ENCODE measurements at places on chromosomes 12 and 14.

GRCh38 chr14:23727566-23728335 lies 91.6 kb downstream of the DHRS2 start:
- DNase-seq = no peak

DNA sequence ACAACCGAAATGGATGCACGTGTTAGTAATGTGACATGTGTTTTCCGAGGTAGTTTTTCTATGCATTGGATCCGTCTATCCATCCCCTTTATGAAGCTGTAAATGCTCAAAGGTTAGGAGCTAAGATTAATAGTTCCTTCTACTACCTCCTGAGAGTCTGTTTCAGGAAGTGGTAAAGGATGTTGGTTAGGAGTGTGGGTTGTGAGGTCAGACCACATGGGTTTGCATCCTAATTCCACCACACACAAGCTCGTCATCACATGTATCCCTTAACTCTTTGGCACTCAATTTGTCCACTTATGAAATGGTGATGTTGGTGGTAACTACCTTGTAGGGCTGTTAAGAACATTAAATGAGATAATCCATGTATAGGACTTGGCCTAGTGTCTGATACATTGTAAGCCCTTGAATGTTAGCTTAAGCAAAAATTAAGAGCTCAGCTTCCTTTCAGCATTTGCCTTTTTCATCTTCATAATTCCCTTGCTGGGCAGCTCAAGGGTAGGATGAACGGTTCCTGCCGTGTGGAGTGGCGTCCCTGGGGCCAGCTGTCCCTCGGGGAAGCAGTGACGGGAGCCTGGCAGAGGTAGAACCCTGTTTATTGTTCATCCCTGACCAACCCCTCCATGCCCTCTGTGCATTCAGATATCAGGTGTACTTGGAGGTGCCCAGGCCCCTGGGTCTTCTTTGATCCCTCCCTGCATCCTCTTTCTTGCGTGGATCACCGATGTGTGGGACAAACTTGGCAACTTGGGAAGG lies 52.3 kb downstream of the TSPAN9 start:
- peak; percentile 10 for DNase-seq

DNA sequence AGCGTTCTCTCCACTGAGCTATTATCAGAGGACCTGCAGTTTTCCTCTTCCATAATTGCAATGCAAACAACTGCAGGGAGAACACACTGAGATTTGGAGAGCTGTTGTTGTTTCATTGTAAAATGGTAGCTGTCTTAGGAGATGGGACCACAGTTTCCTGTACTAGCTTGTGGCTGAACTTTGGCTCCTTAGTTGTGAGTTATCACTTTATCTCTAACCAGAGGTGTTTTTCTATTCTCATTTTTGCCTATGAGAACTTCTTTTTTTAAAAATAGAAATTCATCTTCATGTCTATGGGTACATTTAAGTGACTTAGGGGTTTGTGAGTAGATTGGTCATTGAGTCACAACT lies 216.5 kb downstream of the SLC38A4 start:
- no peak for DNase-seq

DNA sequence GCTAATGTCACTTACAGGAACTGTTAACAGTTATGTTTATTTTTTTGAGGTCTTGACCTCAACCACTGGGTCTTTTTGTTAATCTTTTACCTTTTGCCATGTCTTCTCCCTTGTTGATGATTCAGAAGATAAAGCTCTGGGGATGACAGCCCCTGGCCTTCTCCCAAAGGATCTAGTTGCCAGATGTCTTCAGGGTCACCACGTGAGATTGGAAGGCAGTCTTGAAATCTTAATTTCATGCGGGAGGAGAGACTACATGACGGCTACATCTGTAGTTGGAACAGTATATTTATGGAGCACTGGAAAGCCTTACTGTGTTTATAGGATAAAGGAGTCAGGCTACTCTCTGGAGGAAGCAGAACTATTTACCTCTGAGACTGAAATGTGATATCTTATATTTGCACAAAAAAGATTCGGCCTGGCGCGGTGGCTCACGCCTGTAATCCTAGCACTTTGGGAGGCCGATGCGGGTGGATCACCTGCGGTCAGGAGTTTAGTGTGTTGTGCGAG lies 5.6 kb downstream of the MLEC start:
- DNase-seq = no peak

DNA sequence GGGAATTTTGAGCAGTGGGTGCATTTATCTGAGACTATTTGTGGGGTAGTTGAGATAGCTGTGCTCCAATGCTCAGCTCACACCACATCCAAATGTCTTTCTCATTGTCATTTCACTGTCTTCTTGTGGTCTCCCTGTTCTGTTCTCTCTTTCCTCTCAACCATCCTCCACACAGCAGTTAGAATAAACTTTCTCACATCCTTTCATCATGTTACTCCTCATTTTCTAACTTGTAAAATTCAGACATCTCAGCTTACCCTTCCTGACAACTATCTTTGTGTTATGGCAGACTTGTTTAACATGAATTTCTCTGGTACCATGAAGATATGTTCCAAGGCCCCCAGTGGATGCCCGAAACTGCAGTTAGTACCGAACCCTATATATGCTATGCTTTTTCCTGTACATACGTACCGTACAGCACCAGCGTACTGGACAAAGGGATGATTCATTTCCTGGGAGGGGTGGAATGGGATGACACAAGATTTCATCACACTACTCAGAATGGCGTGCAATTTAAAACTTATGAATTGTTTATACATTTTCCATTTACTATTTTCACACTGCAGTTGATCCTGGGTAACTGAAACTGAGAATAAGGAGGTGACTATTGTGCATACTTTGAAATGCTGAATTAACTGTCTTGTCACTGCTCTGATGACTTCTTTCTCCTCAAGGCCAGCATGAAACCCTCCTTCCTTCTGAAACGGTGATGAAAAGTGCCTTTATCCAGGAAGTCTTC lies 177.1 kb upstream of the SLC38A2 start:
- DNase-seq = peak; percentile 25

DNA sequence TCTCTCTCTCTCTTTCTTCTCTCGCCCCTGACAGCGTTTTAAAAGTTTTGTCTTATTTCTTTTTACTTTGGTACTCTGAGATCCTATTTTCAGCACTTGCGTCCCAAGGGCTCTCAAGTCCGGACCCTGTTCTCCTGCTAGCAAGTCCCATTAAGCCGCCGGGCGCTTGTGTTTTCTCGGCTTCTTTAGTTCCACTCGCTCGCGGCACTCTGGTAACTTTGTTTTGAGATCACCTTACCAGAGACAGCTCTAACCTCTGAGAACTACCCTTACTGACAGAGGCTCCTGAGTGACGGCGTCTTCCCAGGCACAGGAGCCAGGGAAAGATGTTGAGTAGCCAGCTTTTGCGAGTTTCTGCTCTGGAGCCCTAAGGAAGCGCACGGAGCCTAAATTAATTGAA lies 2.7 kb upstream of the MYF5 start:
- no peak for DNase-seq

DNA sequence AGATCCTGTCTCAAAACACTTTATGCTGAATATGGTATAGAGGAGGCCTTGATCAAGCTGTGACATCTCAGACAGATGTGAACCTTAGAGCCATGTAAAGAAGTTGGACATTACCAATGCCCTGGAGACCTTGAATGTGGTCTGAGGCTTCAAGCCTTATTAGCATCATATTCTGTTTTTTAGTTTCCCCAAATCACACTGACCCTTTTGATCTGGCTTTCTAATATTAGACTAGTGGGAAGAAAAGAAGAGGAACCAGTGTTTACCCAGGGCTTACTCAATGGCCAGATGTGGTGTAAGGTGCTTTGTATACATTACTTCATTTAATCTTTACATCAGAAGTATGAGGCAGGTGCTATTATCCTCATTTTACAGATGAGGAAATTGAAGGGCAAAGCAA lies 10.6 kb upstream of the TBPL2 start:
- no peak for DNase-seq

DNA sequence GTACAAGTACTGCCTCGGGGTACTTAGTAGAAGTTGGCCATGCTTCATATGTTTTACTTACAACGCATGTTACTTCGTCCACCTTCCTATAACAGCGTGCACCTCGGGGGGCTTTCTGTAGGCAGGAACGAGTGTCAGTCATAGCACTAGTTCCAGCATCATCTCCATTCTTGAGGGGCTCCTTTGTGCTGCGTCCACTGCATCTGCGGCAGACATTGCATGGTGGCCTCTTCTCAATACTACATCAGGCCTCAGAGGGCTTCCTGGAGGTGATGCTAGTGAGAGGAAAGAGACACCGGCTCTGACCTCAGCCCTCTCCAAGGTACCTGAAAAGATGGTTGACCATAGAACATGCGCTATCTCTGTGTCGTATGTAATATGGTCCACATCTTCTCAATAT lies 121.2 kb upstream of the RTL1 start:
- no peak for DNase-seq

DNA sequence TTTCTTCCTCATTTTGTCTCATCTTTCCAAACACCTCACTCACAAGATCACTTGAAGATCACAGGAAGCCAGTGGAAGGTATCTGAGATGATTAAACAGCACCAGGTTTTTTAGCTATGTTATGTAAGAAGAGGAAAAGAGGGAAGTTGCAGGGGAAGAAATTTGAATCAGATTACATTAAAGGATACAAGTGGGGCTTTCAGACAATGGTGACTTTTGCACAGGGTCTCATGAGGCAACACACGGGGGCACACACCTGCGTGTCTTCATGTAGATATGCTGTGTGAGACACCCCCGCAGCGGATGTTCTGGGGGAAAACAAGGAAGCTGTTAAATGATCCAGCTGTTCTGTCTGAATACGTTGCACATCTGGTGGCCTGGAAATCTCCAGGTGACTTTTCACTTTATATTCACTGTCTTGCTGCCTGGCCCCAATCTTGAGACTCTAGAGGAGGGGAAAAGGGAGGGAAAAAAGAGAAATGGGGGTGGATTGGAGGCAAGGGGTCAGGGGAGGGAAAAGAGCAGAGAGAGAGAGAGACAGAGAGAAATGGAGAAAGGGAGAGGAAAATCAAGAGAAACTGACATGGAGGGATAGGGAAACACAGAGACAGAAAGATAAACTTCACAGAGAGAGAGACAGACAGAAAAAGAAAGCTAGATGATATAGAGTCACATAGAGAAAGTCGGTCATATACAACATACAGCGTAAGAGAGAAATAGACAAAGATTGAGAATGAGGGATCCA lies 36.3 kb upstream of the PPP1CC start:
- DNase-seq = no peak

DNA sequence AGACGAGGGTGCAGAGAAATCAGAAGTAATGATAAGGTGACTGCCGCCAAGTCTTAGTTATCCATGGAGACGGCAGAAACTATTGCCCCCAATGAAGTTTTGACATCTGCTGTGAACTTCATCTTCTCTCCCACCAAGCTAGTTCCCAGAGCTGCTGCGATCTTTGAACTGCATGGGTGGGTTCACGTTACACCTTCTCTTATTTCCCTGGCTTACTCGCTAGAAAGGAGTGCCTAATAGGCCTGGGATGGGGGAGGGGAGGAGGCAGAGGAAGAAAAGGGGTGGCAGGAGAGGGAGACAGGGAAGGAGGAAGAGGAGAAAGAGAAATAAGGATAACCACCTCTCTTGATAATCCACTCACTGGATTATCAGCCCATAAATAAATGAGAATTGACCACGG lies 157.1 kb downstream of the NTF3 start:
- DNase-seq = no peak

- DNase-seq = no peak
Observed at GRCh38 chr12:50765095-50765911, 1.4 kb downstream of the ATF1 start.

GRCh38 chr14:96297997-96298515 lies 42.0 kb downstream of the BDKRB1 start:
- no peak for DNase-seq

DNA sequence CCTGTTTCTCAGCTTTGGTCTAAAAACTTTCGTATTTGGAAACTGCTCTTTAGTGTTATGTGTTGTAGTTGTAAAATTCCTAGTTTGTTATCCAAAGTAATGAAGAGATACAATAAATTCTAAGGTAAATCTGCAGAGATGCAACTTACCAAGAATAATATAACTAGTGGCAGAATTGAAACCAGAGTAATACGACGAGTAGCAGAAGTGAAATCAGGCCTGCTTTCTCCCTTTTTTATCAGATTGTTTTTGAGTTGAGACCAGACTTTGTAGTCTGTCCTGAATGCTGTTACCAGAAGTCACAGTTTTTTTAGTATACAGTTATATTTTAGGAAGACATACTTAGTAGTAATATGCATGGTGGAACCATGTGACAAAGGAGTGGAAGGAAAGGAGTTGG lies 12.5 kb downstream of the PAPOLA start:
- no peak for DNase-seq

GRCh38 chr12:71626768-71627167 lies 36.9 kb downstream of the ZFC3H1 start:
- no peak for DNase-seq

DNA sequence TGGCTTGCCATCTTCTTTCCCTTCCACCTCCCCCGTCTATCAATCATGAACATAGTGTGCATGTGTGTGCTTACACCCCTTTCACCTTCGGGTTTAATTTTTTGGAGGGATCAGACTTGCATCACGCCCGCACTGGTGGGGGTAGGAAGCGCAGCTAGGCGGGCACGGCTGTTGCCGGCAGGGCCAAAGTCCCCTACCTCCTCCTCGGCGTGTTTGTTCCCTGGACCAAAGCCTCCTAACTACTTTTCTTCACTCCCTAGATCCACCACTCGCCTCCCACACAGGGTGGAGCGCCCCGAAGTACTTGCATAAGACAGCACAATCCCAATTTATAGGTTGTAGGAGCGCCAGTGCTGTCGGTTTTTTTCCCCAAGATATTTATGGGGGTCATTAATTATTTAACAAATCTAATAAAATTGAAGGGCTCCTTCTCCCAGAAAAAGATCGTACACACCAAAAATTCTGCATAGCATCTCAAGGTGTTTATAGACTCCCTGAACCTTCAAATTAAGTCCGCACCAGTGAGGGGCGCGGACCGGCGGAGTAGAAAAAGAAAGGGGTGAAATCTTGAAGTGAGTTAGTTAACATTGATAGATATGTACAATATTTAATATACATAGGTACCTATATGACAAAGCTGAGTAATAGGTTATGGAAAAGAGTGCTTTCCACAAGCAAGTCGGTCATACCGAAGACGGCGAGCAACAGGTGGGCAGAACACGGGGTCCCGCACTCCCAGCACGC lies 717 bp downstream of the PKP2 start:
- no peak for DNase-seq

DNA sequence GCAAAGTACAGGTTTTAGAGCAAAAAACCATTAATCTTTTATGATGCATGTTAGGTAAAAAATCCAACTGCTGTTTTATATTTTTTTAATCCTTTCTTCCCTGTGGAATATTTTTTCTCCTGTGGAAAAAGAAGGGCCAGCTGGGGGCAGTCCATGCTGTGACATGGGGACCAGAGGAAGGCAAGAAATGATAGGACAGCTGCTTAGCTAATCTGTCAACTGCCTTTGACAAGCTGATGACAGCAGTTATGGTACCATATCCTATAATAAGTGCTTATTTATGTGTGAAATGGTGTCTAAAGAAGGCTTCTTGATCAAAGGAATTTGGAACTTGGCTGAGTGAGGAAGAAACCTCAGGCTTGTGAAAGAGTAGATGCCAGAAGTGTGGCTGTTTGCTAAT lies 452.4 kb upstream of the NOVA1 start:
- no peak for DNase-seq

- DNase-seq = no peak
Observed at GRCh38 chr14:61578745-61579144, 116.6 kb upstream of the HIF1A start.

Measured in activated T-cell treated with anti-CD3 and anti-CD28 coated beads for 48 hours (primary cell).